ENCODE measurements at places on chromosomes 4 and X. TPM values are rescaled to one million over a fixed set of nuclear protein-coding genes. Genes with fewer than 3 reads are reported as not detected.

Gene GPR173
- 0.49 TPM for total RNA-seq

DNA sequence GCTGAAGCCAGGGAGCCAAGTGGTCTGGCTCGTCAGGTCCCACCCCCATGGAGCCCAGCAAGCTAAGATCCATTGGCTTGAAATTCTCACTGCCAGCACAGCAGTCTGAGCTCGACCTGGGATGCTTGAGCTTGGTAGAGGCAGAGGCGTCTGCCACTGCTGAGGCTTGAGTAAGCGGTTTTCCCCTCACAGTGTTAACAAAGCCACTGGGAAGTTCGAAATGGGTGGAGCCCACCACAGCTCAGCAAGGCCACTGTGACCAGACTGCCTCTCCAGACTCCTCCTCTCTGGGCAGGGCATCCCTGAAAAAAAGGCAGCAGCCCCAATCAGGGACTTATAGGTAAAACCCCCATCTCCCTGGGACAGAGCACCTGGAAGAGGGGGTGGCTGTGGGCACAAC, 353.8 kb downstream of the NAP1L3 start:
- DNase-seq, result no peak

DNA sequence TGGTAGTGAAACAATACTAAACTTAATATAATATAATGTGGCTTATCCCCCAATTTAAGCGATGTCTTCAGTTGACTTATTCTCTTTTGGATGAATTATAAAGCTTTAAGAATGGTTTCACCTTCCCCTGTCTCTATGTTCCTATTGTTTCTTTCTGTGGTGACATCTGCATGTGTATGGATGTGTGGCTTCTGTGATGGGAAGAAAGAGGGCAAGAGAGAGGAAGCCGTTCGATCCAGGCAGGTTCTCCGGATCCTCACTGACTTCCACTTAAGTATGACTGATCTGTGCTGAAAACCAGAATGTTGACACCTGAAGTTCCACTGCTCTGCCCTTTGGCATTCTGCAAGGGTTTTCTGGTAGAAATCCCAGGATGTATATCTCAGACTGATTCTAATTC, 1150.8 kb downstream of the STPG2 start:
- DNase-seq, result no peak

GRCh38 chrX:39309721-39310152, 508.5 kb downstream of the MID1IP1 start:
- DNase-seq, result no peak

DNA sequence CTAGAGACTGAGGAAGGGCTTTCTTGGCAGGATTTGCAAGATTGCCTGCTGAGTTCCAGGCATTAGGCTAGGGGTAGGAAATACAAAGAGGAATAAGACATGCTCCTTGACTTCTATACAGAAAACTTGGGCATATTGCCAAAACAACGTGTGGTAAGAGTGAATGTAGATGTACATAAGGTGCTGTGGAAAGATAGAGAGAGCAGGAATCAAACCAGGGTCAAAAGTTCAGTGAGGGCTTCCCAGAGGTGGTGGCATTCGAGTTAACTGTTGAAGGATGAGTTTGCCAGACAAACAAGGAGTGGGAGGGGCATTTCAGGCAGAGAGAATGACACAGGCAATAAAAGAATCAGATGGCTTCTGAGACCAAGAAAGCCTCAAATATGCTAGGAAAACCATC, 187.9 kb downstream of the KDR start:
- no peak for DNase-seq

DNA sequence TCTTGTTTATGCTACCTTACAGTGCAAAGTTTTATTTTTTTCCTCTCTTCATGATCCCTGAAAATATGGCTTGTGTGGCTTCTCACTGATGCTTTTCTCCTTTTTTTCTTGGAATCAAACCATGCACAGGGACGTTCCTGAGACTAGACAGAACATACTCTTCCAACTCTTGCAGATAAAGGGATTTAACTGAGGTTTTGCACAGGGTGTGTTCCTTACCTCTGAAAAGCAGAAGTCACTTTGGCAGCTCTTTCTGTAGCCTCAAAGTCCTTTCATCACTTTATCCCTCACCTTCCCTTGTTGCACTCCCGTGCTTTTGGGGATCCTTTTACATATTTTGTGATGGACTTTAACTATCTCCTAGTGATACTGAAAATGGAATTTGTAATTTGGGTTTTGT, 300.1 kb downstream of the SPRY1 start:
- no peak for DNase-seq

DNA sequence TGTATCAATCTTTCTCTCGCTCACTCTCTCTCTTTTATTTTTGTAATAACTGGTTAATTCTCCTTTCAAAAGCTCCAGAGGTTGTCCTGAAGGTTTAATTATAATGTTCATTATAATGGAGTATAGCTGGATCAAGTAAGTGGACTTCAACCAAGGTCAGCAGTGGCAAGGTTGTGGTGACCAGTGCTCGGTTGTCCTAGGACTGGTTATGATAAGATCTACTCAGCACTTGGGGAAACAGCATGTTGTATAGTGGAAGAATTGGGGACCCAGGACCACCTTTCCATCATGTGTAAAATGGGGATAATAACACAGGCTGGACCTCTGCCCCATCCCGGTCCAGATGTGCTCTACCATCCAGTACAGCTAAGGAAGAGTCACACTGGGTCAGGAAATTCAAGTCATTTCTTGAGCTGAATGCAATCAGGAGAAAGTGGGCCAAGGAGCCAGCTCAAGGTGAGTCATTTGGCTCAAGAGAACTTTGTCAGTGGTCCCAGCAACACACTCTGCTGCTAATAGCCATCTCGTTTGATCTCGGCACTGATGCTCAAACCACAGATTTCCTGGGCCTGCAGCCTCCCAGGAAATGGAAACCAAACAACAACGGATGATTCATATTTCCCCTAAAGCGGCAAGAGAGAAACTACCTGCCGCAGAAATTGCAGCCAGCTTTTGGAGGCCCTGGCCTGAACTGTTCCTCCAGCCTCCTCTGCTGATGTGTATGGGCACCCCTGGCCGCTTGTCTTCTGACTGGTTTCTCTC, 123.6 kb upstream of the RBPJ start:
- peak; percentile 41 for DNase-seq

DNA sequence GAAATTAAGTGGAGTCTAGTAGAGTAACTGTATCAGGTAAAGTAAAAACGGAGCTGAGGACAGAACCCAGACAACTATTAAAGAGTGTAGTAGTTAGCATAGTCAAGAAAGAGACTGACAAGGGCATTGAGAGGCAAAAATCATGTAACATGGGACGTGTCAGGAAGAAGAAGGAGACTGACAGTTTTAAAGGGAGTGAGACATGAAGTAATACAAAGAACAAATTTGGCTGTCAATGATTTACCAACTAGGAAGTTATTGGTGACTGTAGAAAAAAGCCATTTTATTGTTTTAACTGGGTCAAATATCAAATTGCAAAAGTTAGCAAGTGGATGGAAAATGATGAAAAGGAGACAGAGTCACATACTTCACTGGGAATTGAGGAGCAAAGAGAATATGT, 422.3 kb downstream of the MAPK10 start:
- DNase-seq, result no peak
